GF-D8 (cell line): ENCODE measurements at places on chromosomes 11 and 22.

DNA sequence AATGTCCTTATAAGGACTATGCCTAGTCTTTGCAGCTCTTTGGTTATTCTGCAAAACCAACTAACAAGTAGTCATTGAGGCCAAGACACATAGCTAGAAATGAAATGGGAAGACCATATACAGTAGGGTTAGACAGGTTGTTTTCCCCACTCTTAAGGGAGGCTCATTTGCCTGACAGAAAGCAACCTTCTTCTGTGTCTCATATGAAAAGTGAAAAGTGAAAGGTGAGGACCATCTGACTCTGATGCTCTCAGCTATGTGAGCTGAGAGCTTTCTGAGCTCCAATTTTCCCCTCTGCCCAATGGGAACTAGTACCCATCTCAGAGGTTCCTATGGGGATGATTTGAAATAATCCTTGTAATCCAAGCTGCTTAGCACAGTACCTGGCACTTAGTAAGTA, 142.0 kb upstream of the BDNF start:
- DNase-seq: no peak

DNA sequence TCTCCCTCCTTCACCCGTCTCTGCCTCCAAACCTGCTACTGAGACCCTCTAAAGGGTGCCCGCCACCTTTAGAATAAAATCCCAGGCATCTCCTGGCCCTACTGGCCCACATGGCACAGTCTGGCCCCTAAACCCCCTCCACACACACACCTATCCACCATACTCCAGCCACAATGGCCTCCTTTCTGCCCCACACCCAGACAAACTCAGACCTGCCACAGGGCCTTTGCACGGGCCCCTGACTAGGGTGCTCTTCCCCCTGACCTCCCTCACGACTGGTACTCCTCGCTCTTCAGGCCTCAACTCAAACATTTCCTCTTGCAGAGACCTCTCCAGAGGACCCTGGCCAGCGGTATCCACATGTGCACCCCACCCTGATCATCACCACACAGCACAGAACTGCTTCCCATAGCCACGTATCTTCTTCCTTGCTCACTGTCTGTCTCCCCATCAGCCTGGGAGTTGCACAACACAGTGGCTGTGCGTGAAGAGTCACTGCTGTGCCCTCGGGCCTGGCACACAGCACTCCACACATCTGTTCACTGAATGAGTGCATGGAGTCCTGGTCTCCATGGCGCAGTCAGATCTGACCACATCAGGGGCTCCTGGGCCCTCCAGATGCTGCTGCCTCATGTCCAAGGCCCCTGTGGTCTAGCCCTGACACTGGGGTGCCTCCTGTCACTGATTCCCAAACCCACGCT, 66.2 kb upstream of the TCF20 start:
- DNase-seq: no peak

DNA sequence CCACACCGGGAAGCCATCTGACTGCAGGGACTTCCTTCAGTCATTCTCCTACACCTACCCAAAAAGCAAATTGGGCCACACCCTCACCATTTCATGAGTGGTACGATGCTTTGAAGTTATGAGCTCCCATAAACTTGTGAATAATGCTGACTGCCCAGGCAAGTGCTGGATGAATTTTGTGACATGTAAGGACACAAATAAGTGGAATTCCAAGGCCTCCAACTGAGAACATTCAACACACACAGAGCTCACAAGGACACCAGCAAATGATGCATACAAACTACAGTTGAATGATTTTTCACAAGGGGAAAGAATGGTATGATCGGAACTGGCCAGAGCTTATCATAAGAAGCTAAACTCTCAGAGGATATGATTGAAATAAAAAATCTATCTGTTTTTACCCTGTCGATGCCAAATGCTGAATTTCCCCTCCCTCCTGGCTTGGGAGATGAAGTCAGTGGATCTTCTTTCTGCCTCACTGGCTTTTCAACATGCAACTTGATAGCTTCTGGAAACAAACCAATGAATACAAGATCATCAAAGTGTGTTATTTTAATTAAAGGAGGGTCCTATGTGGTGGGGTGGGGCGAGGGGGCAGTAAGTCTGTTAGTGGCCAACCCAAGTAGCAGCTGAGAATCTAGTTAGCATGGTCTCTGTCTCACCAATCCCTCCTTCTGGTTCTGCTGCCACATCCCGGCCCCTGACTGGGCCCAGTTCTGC, 123.8 kb downstream of the WT1 start:
- no peak for DNase-seq

GRCh38 chr11:111376181-111376871, 2.7 kb downstream of the POU2AF1 start:
- DNase-seq: no peak

GRCh38 chr22:20645954-20646353, 128.0 kb upstream of the SERPIND1 start:
- DNase-seq: no peak

DNA sequence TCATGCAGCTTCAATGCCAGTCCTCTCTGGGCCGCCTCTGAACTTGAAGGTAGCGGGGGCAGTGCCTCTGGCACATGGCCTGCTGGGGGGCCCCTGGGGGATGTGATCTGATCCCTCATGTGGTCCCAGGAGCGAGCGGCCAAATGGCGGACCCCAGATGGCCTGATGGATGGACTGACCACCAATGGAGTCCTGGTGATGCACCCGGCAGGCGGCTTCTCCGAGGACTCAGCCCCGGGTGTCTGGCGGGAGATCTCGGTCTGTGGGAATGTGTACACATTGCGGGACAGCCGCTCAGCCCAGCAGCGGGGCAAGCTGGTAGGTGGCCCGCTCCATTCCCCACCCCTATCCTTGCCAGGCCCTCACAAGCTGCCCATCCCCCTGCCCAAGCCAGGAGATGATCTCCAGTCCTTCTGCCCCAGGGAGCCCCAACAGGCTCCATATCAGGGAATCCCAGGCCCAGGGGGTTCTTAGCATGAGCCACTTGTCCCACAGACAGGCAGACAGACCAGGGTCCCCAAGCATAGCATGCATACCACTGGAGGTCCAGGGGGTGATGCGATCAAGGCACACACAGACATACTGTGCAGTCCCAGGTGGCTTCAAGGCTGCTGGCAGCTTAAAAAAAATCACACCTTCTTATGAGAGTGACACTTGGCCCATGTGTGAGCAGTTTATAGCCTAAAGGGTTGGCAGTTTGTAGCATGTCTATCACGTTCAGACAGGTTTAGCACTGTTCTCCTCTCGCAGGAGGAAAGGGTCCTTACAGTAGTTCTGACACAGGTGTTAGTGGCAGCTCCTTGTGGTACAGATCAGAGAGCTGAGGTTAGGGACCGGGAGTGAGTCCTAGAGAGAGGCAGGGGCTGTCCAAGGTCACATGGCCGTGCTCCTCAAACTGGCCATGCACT, 6.4 kb upstream of the DPP3 start:
- DNase-seq: no peak

GRCh38 chr11:120179057-120179672, 31.7 kb upstream of the OAF start:
- DNase-seq: no peak

DNA sequence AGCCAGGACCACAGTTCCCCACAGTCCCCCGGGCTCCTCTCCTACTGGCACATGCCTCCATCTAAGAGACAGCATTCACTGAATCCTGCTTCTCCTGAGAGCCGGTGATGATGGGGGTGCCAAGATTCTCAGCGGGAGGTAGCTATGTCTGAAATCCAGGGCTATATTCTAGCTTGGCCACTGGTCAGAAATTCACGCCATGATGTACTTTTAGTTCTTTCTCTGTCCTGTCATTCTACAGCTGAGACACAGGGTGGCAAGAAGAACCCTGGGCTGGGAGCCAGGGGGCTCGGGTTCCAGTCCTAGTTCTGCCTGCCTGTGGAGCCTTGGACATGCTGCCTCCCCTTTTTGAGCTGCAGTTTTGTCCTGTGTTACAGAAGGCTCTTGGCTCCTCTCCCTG, 59.2 kb upstream of the PHOX2A start:
- DNase-seq: no peak

- DNase-seq: no peak
Measured at GRCh38 chr11:59011655-59012397, 72.5 kb downstream of the GLYATL1 start.

DNA sequence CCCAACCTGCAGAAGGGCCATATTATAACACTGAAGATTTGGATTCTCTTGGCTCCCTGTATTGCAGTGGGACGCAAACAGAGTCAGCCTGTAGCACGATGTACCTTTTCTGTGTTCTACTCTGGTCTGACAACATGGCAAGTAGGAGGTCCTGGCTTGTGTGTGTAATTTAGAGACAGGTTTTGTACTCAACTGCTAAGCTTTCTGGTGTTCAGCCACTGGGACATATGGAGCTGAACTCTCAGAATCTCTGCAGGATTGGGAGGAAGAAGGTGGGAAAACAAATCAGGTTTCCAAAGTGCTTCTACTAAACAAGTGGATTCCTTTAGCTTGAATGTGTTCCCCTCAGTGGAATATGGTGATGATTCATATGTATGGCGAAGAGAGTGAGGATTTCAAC, 192.5 kb upstream of the MTMR2 start:
- DNase-seq: no peak

DNA sequence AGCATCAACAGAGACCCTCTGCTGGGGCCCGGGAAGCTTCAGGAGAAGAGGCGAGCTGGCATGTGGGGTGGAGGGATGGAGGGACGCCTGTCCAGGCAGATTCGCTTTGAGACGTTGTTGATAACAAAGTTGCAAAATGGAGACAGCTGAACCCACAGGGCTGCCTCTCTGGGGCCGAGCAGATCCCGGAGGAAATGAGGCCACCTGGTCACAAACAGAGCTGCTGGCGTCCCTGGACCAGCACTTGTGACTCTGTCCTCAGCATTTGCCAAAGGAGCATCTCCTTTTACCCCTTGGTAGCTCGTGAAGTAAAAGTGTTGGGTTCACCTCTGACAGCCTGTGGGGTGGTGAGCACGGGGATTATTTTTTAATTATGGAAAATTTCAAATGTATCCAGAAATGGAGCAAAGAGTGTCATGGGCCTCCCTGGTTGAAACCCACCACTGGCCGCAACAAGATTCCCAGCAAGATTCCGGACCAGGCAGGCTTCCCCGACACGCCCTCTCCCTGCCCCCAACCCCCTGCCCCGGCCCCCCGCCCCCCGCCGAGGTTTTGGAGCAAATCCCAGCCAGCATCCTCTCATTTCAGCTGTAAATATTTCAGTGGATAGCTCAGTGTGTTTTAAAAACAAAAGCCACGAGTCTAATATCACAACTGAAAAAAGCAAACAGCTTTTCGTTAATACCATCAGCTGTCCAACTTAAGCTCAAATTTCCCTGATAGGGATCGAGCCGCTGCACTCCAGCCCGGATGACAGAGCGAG, 20.3 kb downstream of the GRAMD4 start:
- no peak for DNase-seq

DNA sequence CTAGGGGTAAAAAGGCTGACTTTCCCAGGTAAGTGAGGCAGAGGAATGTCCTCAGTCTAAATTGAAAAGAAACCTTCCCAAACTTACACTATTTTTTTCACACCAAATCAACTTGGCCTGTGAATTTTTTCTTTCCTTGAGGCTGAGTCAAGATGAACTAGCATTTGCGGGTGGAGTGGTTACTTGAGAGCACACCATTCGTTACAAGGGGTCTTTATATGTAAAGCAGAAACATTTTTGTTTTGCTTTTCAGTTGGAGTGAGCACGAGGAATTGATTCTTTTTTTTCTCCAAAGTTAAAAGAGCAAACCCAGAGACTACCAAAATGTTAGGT, 36.4 kb downstream of the MAML2 start:
- no peak for DNase-seq

DNA sequence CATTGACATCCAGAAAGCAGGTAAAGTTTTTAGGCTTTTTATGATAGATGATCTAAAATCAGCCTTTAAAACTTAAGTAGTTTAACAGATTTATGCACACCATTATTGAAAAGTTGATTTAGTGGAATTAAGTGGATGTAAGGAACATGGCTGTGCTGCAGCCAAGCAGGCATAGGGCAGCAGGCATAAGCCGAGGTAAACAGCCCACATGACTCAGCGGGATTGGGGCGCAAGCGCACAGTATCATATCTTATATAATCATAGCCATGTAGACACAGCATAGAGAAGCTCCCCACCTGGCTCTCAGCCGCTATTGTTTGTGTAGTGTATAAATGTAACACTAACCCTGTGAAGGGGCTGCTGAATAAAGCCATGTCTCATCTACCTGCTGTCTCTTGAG, 157.5 kb downstream of the WNT11 start:
- no peak for DNase-seq

DNA sequence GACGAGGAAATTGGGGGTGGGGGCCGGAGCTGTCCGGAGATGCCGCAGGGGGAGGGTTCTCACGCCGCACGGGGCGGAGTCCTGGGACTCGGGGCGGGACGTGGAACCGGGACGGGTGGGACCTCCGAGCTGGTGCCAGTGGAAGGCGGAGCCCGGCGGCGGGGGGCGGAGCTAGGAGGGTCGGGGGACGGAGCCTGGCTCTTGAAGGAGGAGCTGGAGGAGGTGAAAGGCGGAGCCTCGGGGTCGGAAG, 271 bp downstream of the FKBP2 start:
- DNase-seq: no peak

GRCh38 chr11:110329445-110329844, 33.0 kb upstream of the RDX start:
- DNase-seq: no peak

- DNase-seq: no peak
Measured at GRCh38 chr11:69416762-69417698, 64.4 kb upstream of the LINC01488 start.

DNA sequence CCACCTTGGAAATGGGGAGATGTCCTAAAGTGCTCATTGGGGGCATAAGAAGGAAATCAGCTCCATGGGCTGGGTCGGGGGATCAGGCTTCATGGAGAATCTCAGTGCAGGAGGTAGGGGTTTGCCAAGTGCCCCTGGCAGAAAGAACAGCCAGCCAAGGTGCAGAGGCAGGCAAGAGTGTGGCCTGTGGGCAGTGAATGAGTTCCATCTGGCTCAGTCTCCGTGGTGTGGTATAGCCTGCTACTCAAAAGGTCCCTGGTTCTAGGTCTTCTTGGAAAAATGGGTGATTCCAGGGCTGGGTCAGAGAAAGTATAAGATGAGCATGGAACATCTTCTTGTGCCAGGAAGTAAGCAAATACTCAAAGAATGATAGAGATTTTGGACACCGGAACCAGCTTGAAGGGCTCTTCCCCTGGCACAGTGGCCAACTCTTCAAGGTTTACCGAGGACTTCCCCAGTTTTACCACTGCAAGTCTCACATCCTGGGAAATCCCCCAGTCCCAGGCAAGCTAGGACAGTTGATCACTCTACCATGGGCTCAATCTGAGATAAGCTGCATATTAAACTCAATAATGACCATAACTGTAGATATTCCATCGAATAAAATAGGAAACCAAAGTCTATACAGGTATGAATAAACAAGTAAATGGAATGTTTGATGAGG, 10.6 kb upstream of the ARAP1 start:
- DNase-seq: no peak

- no peak for DNase-seq
Measured at GRCh38 chr11:28833670-28834069, 725.5 kb downstream of the METTL15 start.

- DNase-seq: no peak
Measured at GRCh38 chr11:2688381-2689231, 11.2 kb downstream of the KCNQ1OT1 start.

- DNase-seq: no peak
Measured at GRCh38 chr11:70525006-70525405, 126.7 kb downstream of the CTTN start.
